ENCODE measurements at places on chromosomes 3 and 15.

- DNase-seq = no peak
These were observed 70.1 kb upstream of the RORA start for GRCh38 chr15:61299075-61299763.

- no peak for DNase-seq
These were observed 57.2 kb downstream of the USP13 start for GRCh38 chr3:179710079-179710478.

DNA sequence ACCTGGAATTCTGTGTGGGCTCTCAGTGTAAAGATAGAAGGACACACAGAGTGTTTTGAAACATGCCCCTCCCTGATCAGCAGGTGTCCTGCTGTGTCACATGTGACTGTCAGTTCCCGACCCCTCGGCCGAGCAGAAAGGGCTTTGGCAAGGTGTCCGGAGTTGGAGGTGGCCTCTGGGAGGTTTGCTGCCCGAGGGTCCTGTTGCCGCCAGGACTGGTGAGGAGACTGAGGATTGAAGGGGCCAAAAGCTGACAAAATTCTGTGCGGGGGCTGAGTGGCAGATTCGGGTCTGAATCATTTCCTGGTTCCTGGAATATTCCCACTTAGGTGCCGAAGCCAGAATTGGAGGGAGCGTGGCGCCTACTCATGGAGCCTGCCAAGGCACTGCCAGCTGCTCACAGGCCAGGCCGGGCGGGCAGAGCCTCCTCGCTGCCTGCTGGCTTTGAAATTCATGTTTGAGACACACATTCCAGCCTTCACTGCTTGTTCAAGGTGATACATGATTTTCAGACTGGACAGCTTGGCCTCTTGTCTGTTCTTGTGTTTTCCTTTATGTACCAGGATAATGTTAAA, 83.8 kb downstream of the APBA2 start:
- DNase-seq = no peak

DNA sequence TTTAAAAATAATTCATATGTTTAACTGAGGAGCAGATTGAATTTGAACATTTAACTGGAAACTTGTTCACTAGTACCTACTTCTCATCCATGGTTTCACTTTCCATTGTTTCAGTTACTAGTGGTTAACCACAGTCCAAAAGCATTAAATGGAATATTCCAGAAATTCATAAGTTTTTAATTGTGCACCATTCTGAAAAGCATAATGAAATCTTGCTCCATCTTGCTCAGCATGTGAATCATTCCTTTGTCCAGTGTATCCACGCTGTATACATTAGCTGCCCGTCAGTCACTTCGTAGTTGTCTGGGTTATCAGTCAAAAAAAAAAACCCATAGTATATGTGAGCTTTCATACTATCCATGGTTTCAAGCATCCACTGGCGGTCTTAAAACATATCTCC, 217.6 kb downstream of the TPRG1 start:
- no peak for DNase-seq

DNA sequence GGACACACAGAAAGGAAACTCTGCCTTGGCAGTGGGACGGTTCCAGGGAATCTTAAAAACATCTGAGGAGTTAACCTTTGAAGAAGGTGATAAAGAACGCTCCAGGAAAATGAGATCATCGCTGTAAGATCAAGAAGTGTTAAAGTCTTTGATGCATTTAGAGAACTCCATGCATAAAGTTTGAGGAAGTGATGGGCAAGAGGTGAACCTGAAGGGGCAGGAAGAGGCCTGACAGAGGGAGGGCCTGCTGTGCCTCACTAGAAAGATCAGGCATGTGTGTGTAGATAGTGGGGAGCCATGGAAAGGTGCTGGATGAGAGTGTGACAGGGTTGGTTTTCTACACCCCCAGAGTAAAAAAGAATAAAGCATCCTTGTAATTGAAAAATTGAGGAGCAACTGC, 889.2 kb downstream of the MCTP2 start:
- no peak for DNase-seq

DNA sequence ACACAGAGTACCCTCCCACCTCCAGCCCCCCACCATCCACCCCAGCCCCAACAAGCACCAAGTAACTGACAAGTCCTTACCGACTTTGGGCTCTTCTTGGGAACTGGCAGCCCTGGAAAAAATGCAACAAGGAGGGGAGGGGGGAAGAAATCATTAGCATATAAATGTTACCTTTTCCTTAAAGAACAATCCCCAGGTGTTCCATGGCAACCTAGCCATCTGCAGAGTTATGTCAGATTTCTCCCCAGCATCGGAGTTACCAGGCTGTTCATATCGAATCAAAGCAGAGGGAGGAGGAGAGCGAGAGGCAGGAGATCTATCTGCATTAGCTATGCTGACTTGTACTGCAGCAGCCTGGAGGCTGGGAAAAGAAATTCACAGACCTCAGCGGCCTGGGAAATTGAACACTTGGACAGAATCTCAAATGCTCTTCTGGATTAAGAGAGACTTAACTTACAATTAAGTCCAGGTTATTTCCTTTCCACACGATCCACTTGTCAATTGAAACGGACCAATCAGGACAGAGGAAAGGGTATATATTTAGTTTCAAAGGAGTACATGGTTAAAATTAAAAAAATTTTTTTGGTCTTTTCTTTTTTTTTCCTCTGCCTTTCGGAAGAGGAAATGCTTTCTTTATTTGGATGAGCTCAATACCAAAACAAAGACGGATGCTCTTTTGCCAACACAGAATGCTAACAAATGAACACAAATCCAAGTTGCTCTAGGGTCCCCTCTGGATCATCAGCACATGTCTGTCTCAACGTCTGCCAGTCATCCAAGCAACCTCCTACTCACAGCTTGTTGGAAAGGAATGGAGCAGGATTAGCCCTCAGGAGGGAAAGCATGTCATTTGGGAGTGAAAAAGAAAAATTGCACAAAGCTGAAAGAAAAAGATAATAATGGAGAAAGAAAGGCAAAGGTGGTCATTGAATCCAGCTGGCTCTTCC, 637.1 kb downstream of the MAGI1 start:
- no peak for DNase-seq

DNA sequence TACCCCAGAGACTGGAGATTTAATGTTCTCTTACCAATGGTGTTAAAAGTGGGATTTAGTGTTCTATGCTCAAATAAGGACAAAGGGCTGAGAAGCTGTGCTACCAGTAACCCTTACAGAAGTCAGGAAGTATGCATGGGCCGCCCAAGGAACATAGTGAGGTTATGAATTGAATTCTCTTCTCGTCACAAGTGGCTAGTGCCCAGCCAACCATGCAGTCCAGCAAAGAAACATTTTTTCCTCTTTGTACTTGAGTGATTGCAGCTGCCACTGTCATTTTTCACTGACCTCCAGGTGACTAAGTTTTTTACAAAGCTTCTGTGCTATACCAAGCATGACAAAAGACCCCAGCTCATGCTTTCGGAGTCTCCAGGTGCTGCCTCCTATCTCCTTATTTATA, 110.6 kb upstream of the DCBLD2 start:
- no peak for DNase-seq

DNA sequence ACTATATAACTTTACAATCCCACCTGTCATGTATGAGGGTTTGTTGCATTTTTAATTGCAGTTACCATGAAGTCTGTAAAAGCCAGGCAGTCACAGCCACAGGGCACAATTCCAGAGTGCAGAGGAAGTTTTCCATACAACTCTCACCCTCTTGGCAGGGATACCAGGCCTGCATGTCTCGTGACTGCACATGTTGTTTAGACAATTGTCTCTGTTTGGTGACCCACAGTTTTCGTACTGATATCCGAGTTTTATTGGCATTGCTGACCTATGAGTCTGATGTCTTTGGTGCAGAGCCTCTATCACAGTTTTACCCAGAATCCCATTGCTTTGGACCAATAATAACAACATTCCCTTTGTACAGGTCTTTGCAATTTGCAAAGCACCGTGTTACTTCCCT, 24.9 kb upstream of the MYZAP start:
- no peak for DNase-seq

DNA sequence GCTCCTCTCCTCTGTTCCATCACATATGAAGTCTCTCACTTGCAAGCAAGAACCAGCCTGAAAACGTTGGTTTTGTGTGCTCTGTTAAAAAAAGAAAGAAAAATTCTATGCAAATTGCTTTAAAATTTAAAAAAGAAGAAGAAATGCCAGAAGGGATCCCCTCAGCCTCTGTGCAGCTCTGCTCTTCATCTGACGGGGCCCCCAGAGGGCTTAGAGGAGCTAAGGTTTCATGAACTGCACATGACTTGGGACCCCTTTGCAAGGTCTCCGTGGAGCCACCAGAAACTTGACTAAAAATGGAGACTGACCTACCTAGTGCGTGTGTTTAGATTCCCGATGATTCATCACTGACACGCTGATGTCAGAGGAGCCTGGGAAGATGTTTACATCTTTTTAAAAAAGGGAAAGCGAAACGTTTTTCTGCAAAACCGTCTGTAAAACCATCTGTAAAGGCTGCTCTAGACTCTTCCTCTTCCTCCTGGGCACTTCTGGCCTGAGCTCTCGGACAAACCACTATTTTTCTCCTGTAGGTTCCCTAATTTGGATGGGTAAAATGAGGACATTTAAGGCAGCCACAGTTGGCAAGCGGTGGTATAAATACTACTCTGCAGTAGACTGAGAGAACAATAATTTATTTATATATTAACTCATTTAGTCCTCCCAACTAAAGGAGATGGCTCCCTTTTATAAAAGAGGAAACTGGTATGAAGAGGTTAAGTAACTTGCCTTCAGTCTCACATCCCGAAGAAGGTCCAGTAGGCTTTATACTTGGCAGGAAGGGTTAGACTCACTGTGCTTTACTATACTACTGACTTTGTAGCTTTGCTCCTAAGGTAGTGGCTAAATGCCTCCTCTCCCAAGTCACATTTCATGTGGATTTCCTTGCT, 67.2 kb upstream of the POLG start:
- DNase-seq = no peak

- DNase-seq = no peak
These were observed 1.1 kb upstream of the WWTR1 start for GRCh38 chr3:149658744-149659497.

DNA sequence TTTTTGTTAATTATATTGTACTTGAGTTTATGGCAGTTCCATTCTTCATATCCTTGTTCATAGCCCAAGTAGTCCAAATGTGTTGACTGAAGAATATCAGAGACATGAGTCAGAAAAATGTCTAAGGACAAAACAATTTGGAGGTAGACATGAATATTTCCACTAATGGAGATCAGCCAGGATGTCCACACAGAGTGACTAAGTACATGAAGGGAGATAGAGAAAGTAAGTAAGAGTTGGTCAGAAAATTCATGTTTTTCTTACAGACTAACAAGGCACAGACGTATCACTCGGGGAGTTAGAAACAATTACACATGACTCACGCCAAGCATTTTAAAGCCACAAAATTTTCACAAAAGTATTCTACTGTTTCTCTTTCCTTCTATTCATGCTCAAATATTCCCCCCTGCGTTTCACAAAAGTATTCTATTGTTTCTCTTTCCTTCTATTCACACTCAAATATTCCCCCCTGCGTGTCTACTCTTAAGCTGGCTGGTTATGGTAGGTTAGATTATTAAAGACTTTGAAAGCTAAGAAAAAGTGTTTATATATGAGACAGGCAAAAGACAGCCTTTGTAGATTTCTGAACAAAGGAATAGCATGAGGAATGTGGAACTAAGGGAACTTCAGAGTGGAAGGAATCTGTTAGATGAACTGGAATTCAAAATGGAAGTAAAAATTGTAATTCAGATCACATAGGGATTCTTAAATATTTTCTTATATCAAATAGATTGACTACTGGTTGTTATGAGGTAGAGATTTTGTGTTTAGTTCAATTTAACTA, 648.7 kb upstream of the CCDC54 start:
- no peak for DNase-seq

GRCh38 chr15:74402873-74403587, 30.7 kb downstream of the SEMA7A start:
- DNase-seq = peak; percentile 67

DNA sequence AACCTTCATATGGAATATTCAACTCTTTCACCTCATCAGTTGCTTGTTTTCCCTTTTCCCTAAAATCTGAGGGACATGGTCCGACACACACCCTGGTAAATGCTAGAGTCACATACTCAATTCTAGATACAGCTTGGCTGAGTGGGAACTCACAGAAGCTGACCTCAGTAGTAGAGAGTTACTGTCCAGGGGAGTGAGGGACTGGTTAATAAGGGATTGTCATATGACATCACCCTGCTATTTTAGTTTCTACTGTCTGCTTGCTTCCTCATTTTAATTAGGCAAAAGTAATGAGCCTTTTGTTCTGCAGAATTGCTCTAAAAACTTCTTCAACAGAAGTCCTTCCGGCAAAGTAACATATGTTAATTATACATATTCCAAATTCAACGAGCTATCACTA, 244.5 kb downstream of the ZIC4 start:
- no peak for DNase-seq

Data from stimulated activated CD4-positive, alpha-beta T cell treated with anti-CD3 and anti-CD28 coated beads, TNF-alpha, amount 100 ng/mL, for 48 hours (primary cell).